ENCODE measurements at places on chromosomes 7 and 10. TPM values are rescaled to one million over a fixed set of nuclear protein-coding genes. Genes with fewer than 3 reads are reported as not detected.

DENND2A gene
- 43.7 TPM for polyA plus RNA-seq

ZCCHC24 gene
- 29.1 TPM for polyA plus RNA-seq

SFR1 gene
- 15.0 TPM for polyA plus RNA-seq

DNA sequence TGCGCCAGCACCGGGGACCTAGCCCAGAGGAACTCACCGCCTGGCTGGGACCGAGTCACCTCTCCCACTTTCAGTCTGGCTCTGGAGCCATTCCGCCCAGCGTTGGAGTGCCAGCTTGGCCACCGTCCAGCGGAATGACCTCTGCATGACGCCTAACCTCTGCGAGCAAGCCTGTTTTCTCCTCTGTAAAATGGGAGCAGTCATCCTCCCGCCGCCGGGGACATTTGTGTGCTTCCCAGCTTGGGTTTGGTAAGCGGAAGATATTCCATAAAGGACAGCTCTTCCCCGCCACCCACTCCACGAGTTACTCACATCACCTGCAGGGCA, 1.3 kb upstream of the ZCCHC24 start:
- no peak for DNase-seq

- no peak for DNase-seq
Observed at GRCh38 chr7:20227291-20227795, 10.2 kb upstream of the MACC1 start.

DNA sequence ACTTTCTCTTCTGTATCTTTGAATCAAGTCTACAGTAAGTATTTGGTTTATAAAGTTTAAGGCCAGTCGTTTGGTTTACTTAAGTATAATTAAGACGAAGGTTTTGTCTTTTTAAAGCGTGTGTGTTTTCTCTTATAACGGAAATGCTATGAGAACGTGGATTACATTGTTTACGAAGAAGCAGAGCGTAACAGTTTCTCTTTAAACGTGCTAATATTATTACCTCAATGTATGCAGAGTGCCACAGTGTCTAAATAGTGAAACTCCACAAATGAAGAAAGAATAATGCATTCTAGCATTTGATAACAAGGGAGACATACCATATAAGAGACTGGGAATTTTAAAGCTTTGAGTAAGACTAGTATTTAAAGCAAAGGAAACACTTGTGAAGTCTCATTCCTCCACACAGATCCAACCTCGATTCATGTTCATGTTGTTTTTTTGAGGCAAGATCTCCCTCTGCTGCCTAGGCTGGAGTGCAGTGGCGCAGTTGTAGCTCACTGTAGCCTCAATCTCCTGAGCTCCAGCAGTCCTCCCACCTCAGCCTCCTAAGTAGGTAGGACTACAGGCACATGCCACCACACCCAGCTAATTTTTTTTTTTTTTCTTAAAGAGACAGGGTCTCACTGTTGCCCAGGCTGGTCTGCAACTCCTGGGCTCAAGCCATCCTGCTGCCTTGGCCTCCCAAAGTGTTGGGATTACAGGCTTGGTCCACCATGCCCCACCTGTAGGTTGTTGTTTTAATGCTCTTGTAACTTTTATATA, 75.1 kb downstream of the ANKRD61 start:
- peak; percentile 24 for DNase-seq

DNA sequence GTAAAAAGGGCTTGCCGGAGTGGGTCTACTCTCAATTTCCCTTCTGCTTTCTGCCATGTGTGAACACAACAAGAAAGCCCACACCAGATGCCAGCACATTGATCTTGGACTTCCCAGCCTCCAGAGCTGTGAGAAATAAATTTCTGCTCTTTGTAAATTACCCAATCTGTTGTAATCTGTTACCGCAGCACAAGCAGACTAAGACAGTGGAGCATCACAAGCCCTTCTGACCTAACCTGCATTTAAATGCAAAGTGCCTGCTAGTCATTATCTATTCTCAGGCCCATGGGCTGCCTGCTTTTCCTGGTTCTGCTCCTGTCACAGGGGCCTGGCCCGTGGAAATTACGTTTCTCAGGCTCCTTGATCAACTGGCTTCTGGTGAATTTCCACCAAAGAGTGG, 199.3 kb upstream of the AUTS2 start:
- no peak for DNase-seq
